ENCODE measurements at places on chromosomes 12 and 14.

GRCh38 chr12:80059102-80059501 is 40.2 kb upstream of the OTOGL start:
- DNase-seq: no peak

DNA sequence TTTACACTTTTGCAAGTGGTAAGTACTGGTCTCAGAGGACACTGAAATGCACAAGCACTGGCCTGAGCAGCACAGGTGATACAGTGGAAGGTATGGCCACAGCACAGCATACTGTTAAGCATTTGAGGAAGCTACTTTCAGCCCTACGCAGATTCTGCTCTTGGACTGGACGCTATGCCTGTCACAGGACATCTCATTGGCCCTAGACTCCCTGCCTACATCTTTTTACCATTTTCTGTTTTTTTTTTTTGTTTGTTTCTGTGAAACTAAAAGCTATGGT is 144.2 kb upstream of the ABCD2 start:
- no peak for DNase-seq

DNA sequence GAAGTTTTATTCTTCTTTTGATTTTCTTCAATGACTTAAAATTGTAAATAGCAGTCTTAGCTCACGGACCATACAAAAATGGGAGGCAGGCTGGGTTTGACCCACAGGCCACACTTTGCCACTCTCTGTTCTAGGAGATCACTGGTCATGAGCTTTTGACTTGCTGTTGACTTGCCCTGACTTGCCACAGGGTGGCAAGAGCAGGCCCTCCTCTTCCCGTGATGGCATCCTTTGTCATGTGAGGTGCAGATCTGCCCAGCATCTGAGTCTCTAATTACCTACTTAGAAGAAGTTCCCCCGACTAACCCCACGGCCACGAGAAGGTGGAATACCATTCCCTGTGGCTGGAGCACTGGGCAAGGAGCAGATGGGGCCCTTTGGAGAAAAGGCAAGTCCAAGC is 81.0 kb upstream of the SCAF11 start:
- no peak for DNase-seq

DNA sequence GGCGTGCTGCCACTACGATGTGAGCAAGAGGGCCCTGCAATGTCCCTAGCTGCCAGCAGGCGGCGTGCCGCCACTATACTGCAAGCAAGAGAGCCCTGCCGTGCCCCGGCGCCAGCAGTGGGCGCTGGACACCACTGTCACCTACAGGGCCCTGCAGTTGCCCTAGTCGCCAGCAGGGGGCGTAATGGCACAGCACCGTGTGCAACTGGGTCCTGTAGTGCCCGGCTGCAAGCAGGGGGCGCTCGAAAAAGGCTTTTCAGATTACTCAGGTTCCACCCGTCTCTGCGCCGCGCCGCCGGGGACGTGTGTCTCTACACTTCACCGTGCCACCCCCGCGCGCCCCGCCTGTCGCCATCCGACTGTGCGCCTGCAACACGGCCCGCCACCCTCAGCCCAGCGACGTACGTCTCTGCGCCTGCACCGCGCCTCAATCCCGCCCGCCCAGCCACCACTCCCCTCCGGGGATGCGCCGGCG is 1356.9 kb downstream of the TMEM121 start:
- no peak for DNase-seq

GRCh38 chr14:22882529-22883172 is 371 bp upstream of the REM2 start:
- DNase-seq: peak; percentile 52

DNA sequence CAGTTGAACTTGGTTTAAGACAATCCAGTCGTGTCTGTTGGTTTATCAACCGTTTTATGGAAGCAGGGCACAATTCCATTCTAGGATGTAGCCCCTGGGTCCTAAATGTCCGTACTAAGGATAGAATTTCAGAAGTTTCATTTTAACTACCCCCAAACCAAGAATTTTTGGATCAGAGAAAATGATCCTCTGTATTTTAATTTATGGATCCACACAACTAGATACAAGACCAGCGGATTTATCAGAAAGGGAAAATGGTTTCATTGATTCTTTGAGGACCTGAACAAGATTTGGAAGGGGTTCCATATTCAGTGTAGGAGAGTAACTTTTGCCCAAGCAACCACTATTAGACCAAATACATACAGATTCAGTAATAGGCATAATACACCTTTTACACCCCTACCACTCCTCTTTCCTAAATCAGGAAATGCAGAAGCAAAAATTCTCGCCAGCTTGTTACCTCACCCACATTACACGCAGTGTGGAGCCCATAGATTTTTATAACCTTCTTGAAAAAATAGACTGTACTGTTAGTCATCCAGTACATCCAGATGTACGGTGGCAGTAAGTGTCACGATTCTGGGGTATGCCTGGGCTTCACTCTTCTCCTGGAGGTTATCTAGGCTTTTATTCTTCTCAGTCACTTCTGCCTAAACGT is 1.4 kb upstream of the FBXL14 start:
- DNase-seq: peak; percentile 49

GRCh38 chr12:121456551-121456950 is 56.6 kb downstream of the RNF34 start:
- DNase-seq: no peak

- DNase-seq: no peak
These were observed 761 bp upstream of the NDRG2 start for GRCh38 chr14:21025371-21026273.

- no peak for DNase-seq
These were observed 27.4 kb upstream of the PRKD1 start for GRCh38 chr14:29955087-29955486.

DNA sequence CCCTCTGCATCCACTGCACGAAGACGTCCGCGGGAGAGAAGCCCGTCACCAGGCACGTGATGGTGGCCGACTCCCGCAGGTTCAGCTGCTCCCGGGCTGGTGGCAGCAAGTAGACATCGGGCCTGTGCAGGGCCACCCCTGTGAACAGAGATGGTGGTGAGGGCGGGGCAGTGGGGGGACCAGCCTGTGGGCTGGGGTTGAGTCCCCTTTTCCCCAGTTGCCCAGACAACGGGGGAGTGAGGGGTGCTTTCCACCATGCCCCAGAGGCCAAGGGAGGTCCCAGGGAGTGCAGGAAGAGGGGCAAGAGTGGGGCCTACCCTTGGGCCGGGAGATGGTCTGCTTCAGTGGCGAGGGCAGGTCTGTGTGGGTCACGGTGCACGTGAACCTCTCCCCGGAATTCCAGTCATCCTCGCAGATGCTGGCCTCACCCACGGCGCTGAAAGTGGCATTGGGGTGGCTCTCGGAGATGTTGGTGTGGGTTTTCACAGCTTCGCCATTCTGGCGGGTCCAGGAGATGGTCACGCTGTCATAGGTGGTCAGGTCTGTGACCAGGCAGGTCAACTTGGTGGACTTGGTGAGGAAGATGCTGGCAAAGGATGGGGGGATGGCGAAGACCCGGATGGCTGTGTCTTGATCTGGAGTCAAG is 328.3 kb downstream of the TMEM121 start:
- DNase-seq: no peak

- no peak for DNase-seq
These were observed 124.8 kb downstream of the C12orf75 start for GRCh38 chr12:105455261-105455660.

GRCh38 chr12:40435951-40436350 is 211.2 kb downstream of the LRRK2 start:
- DNase-seq: no peak

- no peak for DNase-seq
These were observed 14.9 kb upstream of the TAC3 start for GRCh38 chr12:57031138-57031725.

GRCh38 chr14:70045310-70045709 is 143.4 kb downstream of the SLC8A3 start:
- no peak for DNase-seq

- no peak for DNase-seq
These were observed 2.2 kb downstream of the PRMT8 start for GRCh38 chr12:3493043-3493858.

DNA sequence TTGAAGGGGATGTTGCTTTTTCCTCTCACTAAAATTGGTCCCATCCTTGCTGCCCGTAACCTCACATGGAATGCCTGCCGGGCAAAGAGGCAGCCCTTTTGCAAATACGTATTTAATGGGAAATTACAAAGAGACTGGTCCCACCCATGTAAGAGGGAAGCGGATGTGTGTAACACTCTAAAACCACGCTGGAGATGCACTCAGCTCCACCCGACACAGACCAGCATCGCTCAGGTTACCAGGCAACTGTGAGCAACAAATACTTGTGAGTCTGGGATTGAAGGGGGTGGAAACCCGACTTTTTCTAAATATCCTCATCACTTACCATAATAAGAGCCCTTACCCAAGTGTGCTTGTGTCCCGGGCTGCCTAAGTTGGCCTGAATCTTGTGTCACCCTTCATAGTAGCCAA is 47.7 kb downstream of the ELK3 start:
- DNase-seq: peak; percentile 72

GRCh38 chr12:46546634-46547273 is 174.2 kb upstream of the SLC38A2 start:
- no peak for DNase-seq

DNA sequence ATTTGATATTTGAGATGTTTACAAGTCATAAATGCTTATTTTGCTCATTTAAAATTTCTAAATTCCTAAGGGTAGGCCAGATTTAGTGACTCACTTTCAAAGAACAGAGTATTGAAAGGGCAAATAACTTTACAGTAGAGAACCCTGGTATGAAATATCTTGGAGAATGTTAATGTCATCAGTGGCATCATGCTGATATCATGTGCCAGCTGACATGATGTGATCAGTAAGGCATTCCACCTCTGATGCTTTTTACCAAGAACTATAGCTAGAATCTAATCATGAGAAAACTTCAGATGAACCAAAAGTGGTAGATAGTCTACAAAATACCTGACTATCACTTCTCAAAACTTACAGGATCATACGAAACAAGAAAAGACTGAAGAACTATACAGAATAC is 2.9 kb upstream of the FLRT2 start:
- peak; percentile 51 for DNase-seq

DNA sequence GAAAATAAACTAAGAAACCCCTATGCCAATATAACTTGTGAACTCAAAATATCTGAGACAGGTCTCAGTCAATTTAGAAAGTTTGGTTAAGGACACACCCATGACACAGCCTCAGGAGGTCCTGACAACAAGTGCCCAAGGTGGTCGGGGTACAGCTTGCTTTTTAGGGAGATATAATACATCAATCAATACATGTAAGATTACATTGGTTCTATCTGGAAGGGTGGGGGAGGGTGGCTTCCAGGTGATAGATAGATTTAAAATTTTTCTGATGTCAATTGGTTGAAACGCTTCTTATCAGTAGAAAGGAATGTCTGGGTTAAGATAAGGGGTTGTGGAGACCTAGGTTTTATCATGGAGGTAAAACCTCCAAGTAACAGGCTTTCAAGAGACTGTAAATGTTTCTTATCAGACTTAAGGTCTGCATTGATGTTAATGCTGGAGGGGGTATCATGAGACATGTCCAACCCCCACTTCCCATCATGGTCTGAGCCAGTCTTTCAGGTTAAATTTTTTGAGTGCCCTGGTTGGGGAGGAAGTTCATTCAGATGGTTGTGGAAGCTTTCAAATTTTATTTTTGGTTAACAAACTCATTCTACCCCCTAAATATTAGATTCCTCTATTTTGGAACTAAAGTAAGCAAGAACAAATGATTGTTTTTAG is 82.0 kb upstream of the RASSF8 start:
- no peak for DNase-seq

DNA sequence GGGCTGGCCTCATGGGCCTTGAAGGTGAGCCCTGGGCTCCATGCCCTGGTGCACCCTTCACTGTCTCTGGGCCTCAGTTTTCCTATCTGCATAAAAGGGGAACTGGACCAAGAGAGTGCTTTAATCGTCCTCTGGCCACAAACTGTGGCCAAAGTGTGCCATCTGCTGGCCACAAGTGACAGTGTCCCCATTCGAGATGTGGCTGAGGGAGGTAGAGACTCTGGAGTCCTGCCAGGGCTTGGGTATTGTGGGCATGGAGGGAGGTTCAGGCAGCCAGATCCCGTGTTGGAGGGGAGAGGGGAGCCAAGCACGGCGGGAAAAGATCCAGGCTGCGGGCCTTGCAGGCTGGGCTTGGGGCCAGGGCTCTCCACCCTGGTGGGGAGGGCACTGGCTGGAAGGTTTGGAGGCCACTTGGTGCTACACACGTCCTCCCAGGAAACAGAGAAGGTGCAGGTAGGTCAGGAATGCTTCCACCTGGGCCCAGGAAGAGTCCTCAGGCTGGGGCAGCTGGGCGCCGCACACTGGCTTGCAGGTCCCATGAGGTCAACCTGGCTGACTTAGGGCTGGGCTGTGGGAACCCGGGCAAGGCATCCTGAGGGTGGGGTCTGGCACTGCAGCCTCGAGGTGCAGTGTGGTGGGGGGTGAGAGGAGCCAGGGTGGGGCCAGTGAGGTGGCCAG is 7.3 kb upstream of the KIF26A start:
- no peak for DNase-seq

DNA sequence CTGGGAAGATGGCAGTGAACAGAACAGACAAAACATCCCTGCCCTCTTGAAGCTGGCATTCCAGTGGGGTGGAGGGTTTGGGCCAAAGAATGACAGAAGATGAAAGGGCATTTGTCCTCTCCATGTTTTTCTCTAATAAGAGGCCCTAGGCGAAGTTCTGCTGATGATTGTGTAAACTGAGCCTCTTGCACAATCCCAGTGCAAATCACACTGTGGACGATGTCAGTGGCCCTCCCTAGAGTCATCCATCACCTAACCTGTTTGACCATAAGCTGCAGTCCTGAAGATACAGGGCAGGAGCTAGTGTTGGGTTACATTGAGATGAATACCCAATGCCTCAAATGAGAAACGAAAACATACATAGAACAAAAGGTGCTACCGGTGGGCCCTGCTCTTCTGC is 622.4 kb upstream of the TBX3 start:
- DNase-seq: no peak

DNA sequence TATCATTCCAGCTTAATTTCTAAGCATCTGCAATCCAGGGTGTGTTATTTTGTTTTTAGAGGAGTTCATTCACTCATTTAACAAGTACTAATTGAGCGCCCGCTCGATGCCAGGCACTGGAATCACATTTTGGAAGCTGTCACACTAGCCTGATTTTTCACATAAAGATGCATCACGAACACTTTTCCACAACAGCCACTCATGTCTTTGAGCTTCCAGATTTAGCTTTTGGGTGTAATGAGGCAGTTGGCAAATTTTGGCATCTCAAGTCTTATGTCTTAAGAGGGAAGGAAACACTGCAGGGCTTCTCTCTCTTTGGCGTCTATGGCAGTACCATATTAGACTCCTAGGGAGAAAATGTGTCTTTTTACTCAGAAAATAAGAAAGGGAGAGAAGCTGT is 14.0 kb downstream of the NRXN3 start:
- DNase-seq: no peak

GRCh38 chr12:104730763-104731162 is 227.3 kb downstream of the SLC41A2 start:
- DNase-seq: no peak

DNA sequence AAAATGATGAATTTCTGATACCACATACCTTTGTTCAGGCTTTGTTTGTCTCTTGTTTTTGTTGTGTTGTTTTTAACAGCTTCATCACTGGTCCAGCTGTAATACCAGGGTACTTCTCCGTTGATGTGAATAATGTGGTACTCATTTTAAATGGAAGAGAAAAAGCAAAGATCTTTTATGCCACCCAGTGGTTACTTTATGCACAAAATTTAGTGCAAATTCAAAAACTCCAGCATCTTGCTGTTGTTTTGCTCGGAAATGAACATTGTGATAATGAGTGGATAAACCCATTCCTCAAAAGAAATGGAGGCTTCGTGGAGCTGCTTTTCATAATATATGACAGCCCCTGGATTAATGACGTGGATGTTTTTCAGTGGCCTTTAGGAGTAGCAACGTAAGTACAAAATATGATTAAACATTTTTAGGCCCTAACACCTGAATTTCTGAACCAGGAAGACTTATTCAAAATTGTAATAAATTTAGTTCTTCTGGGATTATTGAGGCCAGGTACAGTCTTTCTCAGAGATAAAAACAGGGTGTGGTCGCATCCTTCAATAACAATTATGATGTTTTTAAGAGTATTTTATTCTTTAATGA is 22.4 kb downstream of the RXYLT1 start:
- DNase-seq: peak; percentile 37

Data from astrocyte of the spinal cord (primary cell).